ENCODE measurements at places on chromosomes 11 and 22.

GRCh38 chr22:41352058-41352457 lies 29.7 kb upstream of the TEF start:
- no peak for DNase-seq

DNA sequence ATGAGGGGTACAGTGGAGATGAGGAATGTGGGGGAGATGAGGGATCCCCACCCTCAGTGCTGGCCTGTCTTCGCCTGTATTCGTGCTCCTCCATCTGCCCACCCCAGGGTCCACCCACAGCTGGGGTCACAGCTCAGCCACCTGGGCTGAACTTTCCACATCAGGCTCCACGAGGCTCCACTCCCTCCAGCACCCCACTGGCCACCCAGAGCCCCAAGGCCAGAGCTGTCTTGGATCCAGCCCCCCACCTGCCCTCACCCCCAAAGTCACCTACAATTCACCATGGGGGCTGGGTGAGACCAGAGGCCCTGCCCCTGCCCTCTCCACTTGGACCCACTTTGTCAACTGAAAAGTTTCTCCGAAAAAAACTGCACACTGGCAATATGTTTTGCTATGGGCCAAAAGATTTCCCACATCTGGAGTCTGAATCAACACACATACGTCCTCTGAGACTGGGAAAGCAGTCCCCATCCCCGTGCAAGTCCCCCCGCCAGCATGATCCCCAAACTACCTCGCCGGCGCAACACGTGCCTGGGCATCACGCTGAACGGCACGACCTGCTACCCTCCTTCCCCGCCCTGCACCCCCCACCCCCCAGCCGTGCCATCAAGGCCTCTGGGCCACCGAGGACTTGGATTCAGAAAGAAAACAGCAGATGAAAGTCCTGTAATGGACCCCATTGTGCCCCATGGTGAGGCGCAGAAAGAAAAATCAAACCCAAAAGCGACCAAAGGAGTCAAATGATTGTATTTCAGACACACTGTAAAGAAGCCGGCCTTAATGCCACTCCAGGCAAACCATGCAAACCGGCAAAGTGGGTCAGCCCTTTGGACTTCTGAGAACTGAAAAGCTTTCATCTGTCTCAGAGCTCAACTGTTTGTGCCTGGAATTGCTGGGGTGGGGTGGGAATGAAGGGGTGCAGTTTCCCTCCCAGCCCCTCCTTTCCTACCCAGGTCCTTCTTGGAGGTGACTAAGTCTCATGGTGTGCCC lies 16.5 kb upstream of the GAL start:
- DNase-seq, result no peak

DNA sequence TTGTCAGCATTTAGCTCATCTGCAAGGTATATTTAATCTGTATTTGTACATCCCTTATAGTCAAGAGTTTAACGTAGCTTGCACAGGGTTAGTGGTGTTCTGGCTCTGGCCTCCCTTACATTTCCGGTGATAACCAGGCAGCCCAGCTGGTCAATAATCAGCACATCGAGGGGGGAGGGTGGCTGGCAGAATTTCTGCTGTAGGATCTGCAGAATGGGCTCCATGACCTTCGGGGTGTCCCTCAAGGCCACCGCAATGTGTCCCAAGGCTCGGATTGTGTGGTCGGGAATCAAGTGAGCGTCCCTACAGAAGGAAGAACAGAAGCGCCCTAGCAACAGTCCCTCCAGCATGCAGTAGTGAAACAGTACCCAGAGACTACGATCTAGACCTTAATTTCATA lies 25.1 kb downstream of the SERPIND1 start:
- DNase-seq, result no peak

DNA sequence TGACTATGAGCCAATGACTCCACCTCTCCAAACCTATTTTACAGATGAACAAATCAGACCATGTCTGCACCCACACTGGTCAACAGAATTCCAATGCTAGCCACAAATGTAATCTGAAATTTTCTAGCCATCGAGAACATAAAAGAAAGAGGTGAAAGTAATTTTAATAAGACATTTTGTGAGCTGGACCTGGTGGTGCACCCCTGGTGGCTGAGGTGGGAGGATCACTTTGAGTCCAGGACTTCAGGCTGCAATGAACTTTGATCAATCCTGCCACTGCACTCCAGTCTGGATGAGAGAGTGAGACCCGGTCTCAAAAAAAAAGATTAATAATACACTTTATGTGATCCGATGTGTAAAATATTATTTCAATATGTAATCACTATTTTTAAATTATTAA lies 9.4 kb upstream of the RNF185 start:
- DNase-seq, result no peak

GRCh38 chr11:59062602-59063529 lies 23.2 kb upstream of the GLYATL1B start:
- DNase-seq, result no peak

GRCh38 chr11:108302121-108302785 lies 79.4 kb downstream of the ATM start:
- DNase-seq, result no peak

- DNase-seq, result peak; percentile 19
Measured at GRCh38 chr11:83292709-83293456, 6.7 kb upstream of the CCDC90B start.

- DNase-seq, result peak; percentile 96
Measured at GRCh38 chr11:110130642-110131238, 37.5 kb downstream of the ZC3H12C start.

- no peak for DNase-seq
Measured at GRCh38 chr22:50087646-50088045, 2.2 kb upstream of the MOV10L1 start.

GRCh38 chr11:93482556-93482955 lies 60.6 kb downstream of the SMCO4 start:
- no peak for DNase-seq

GRCh38 chr22:50399751-50400331 lies 56.7 kb downstream of the PPP6R2 start:
- no peak for DNase-seq

GRCh38 chr22:38802671-38803121 lies 8.8 kb upstream of the DNAL4 start:
- peak; percentile 22 for DNase-seq

- no peak for DNase-seq
Measured at GRCh38 chr11:79081471-79082031, 359.3 kb downstream of the TENM4 start.

DNA sequence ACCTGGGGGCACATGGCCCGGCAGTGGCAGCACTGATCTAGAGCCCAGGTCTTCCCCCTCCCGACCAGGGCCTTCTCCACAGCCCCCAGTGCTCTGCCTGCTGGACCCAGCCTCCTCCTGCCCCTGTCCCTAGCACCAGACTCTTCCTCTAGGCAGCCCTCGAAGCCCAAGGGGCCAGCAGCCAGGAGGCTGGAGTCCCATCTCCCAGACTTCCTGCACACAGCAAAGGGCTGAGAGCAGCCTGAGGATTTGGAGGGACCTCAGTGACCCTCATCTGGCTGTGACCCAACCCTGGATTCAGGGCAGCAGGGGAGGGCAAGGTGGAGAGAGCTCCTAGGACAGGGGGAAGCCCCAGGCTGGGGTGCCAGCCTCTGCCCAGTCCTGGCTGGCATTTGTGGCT lies 3.0 kb downstream of the RHOD start:
- DNase-seq, result no peak

DNA sequence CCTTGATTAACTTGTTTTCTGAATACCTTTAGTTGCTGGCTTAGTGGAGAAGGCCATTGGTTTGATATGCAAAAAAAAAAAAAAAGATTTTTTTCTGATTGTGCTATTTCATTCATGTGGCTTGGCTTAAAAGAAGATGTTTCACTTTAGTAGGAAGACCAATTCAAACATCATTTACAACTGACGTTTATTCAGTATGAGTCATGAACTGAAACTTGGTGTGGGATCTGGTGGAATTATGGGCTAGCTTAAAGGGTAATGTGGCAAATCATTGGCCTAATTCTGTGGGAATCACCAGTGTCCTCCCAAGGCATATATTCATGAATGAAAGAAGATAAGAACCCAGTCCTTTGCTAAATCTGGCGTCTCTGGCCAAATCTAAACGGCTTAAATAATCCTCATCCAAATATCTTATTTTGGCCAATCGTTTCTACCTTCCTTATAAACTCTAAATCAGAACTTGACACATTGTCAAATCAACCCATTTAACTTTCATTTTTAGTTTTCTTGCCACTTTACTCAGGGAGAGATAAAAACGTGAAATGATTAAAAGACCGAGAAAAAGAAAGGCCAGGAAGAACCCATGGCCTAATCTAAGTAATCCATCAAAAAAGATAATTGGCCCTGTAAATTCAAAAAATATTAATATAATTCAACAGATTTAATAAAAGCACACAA lies 77.0 kb downstream of the DDIAS start:
- no peak for DNase-seq

DNA sequence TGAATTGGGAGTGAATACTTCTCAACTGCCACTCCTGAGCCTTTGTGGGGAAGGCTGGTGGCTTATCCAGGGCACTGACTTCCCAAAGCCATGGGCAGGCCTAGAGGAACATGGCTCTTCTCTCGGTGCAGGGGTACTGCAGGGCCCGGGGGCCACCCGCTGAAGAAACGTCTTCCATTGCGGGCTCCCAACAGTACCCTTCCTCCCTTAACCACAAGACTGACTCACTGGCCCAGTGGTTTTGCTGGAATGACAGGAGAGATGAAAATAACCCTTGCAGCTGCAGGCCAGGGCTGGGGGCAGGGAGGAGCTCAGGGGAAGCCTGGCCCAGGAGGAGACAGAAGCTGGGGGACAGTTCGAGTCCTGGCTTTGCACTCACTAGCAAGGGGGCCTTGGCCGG lies 13.5 kb downstream of the TXN2 start:
- no peak for DNase-seq

- DNase-seq, result peak; percentile 38
Measured at GRCh38 chr22:25110846-25111578, 88.6 kb upstream of the CRYBB3 start.

- no peak for DNase-seq
Measured at GRCh38 chr11:65019824-65020223, 5.9 kb downstream of the ARL2 start.

DNA sequence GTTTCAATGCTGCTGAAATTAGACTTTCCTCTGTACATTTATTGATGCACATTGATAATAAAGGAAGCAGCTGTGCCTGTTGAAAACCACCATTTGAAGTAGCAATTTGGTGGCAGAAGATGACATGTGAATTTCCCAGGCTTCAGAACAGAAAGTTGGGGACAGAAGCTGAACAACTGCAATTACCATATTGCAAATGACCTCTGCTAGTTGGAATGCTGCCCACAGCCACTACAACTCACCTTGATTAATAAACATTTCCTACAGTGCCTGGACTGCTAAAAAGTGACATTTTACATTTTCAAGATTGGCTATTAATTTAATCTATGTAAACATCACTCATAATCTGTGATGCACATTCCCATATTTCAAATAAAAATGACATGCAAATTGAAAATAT lies 208.6 kb downstream of the LUZP2 start:
- DNase-seq, result no peak

All from NCI-H1092 (cell line).